Right forelimb (tissue), 1 donor: ENCODE measurements at places on chromosomes 1 and 21.

- no peak for DNase-seq
Observed at GRCh38 chr1:67359592-67359991, 51.9 kb downstream of the IL12RB2 start.

DNA sequence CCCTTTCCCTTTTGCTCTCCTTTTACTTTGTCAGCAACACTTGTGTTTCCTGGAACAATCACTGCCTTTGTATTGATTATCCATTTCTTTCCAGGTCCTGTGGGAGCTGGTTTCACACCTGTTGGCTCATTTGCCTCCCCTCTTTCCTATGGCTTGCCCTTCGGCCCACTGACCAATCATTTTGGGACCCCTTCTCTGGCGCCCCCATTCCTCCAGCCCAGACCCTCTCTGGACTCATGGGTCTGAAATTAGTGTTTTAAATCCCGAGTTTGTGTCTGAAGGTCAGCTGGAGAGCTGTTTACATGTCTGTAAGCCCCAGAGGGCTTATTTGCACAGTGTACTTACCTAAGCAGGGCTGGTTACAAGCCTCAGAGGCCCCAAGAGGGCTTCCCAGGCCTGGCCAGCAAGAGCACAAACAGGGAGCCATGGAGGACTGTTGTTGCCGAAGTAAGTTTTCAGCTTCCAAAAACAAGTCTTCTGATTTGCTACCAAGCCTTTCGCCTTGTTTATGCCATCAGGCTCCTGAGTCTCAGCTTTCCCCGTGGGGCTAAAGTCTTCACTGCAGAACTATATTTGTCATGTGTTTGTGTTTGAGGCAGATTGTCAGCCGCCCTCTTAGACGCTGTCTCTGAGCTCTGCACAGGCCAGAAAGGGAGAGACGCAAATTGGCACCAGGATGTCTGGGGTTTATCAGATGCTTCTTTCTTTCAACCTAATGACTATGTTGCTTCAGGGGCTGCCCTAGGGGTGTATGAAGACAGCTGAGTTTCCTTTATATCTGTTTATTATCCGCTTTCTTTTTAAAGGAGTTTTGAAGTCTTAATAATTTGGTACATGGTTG, 93.0 kb downstream of the ATP1A1 start:
- no peak for DNase-seq

DNA sequence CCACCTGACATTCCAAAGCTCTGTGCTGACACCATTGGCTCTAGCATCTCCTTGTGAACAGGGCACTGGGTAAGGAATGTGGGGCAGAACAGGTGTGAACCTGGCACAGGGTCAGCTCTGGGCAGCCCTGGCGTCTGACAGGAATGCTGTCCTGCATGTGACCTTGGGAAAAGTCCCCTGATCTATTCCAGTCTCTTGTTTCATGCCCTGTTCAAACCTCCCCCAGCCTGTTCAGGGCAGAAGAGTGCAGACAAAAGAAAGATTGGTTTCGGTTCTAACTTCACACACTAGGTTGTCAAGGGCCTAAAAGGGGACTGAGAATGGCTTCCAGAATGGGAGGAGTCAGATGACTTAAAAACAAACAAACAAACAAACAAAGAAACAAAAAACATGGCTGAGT, 27.6 kb upstream of the SDHB start:
- no peak for DNase-seq

DNA sequence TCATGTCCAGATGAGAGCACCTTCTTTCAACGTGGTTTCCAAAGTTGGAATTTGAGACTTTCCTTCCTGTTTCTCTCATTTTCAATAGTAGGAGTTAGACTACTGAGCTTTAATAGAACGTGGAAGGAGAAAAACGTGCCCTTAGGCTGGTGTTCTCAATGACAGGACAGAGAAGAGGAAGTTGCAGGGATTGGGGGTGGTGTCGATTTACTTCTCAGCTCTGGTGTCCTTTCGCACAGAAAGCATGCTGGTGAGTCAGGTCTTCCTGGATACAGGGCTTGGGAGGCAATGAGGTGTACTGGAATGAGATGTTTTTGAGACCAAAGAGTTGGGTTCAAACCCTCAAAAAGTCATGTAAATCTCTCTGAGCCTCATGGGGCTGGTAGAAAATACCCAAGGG, 67.1 kb downstream of the HIVEP3 start:
- DNase-seq, result no peak

DNA sequence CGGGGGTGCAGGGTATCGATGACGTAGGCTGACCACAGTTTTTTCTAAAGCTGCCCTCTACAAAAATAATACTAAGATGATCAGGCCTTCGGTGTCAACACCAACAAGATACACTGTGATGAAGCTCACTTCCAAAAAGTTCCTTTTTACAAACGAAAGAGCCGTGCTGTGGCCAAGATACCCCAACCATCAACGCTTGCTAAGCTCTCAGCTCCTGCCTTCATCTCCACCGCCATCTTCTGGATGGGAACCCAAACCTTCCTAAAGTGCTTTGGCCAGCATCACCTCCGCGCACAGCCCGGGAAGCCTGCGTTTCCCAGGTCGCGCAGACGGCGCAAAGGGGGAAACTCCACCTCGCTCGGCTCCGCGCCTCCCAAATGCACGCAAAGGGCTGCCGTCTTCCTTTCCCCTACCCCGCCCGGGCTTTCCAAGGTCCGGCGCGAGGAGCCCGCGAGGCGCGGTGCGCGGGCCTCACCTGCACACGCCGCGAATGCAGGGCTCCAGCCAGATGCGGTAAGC, 541 bp downstream of the USP48 start:
- DNase-seq, result peak; percentile 71

- no peak for DNase-seq
Observed at GRCh38 chr1:23198373-23198772, 18.9 kb downstream of the HTR1D start.

- DNase-seq, result no peak
Observed at GRCh38 chr1:198919667-198920398, 281.0 kb downstream of the PTPRC start.

DNA sequence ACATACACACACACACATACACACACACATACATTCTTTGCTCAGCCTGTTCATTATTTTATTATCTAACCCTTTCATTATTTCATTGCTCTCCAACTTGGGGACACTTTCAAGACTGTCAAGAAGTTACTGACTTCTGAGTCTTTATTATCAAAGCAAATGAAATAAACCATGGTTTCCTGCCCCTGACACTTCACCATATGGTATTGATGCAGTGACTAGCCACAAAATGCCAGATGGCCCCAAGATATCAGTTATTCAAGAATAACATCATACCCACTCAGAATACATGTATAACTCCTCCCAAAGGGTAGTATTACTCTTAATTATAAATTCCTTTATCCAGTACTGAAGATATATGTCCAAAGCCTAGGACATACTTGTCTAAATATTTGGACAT, 197.3 kb downstream of the MRPL39 start:
- no peak for DNase-seq

DNA sequence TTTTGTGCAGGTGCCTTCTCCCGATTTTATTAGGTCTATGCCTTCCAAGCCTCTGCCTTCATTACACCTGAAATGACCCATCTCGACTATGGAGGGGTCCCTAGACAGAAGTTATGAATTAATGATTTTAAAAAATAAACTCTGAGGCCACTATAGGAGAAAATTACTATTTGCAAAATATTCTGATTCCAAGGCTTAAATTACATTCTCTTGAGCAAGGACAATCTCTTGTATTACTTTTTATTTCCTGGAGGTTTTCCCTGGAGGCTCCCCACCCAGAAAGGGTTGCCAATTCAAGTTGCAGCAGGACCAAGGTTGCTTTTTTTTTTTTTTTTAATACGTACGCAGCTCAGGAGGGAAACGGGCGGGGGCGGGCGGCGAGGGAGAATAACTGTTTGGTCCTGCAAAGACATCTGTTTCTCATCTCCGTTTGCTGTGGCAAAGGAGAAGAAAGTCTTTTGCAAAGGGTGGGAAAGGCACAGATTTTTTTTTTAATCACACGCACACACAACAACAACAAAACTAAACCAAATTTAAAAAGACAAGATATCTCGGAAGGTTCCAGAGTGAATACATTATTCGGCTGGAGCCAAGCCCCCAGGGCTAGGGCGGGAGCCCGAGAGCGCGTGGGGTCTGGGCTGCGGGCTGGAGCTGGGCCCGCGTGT, 618 bp upstream of the SERTAD4 start:
- no peak for DNase-seq

DNA sequence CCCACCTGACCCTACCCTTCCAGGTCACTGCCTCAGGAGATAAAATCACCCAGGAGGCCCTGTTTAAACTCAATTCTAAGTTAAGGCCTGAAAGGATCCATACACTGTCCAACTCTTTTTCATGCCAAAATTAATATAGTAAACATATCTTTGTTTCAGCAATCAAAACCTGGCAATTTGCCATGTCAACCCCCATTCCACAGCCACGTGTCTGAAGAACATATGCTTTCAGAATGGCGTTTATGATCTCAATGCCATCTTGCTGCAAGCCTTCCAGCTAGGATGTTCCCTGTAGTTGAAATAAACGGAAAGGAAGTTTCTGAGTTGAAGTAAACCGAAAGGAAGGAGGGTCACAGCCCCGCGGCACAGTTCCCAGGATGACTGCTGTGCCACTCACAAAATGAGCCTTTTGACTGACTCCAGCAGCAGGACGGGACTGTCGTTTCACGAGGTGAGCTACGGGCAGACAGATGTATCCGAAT, 472.0 kb downstream of the SMYD3 start:
- DNase-seq, result no peak

- DNase-seq, result no peak
Observed at GRCh38 chr1:85649591-85649990, 58.6 kb downstream of the ZNHIT6 start.

DNA sequence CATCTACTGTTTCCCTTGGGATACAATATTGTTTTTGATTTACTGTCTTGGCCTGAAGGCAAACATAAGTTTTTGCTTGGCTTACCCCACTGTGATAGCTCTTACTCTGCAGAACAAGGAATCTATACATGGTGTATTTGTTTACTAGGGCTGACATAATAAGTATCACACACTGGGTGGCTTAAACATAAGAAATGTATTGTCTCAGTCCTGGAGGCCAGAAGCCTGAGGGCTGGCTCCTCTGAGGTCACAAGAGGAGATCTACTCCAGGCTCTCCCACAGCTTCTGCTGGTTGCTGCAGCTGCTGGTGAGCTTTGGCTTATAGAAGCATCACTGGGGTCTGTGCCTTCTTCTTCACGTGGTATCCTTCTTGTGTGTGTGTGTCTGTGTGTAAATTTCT, 30.7 kb upstream of the IGSF5 start:
- no peak for DNase-seq

DNA sequence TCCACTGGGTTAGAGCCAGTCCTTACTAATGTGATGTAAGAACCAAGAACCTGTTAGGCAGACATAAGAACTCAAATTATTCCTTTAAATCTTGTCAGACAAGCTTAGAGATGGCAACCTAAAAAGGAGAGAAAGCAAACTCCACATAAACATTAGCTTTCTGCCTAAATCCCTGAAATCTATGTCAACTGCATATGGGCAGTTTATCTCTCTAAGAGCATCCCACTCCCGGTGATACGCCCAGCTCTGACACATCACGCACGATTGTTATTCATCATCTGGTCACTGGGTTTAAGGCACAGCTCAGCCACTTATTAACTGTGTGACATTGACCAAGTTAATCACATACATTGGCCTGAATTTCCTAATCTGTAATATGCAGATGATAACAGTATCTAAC, 323.7 kb downstream of the HHIPL2 start:
- DNase-seq, result no peak

DNA sequence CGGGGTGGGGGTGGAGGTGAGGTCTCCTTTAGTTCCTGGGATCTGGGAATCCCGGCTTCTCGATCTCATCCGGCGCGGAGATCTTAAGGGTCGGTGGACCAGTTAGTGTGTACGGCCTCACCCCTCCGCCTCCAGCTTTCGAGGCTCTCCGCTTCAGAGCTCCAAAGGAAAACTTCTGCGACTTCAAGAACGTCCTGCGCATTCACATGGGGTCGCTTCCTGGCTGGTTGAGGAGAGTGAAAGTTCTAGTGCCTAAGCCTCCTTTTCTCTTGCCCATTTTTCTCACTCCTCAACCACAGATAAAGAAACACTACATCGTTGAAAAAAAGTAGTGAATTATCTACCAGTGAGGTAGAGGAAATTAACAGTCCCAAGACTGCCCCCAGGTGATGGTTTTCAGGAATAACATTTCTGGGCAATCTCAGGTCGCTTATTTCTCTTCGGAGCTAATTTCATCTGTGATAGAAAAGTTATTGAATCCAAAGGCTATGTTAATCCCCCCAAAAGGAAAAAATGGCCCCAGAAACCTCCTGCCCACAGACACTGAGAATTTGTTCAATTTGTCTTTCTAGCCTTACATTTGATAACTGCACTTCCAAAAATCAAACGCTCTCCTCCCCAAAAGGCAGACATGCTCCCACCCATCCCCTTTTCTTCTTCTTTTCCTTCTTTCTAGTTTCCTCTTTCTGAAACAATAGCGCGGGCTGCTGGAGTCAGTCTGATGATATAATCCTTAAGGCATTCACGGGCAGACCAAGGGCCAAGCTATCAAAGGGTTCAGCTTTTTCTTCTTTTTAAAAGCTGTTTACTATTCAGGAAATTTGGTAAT, 20.6 kb upstream of the TBX15 start:
- DNase-seq, result peak; percentile 72

DNA sequence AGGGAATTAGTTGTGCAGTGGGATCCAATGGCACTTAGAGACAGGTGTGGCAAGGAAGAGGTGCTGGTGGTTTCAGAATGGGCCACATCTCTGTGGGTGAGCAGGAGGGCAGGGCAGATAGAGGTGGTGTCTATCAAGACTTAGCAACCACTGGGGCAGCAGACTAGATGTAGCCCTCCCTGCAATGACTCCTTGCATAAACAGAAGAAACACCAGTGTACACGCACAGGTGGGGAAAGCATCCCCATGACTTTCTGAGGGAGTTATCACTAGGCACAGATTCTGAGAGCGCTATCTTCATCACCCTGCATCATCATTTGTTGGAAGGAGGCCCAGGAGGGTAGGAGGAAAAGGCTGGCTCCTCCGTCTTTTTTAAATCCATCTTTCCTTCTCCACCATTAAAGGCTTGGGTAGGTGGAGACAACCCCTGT, 58.4 kb downstream of the PLXNA2 start:
- no peak for DNase-seq

- no peak for DNase-seq
Observed at GRCh38 chr1:34845131-34845901, 14.2 kb downstream of the SMIM12 start.

GRCh38 chr1:59272507-59272906, 24.4 kb upstream of the FGGY start:
- no peak for DNase-seq

- DNase-seq, result no peak
Observed at GRCh38 chr1:4697801-4698200, 43.4 kb downstream of the AJAP1 start.

GRCh38 chr1:217193151-217193550, 437.7 kb downstream of the GPATCH2 start:
- DNase-seq, result no peak

DNA sequence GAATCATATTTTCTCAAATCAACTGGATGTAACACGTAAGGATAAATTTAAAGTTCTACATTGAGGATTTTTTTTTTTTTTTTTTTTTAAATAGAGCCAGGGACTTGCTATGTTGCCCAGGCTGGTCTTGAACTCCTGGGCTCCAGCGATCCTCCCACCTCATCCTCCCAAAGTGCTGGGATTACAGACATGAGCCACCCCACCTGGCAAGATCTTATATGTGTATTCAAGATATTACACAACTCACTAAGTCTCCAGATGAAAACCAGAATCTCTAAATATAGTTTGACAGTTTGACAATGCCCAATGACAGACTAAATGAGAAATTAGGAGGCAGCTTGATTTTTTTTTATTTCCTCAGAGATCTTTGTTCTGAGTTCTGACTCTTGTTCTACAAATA, 6.8 kb downstream of the YY1AP1 start:
- DNase-seq, result no peak
